ENCODE measurements at places on chromosomes 5 and 9. TPM values are rescaled to one million over a fixed set of nuclear protein-coding genes. Genes with fewer than 3 reads are reported as not detected.

Gene SCGB3A2
- 1.8 TPM for total RNA-seq

- no peak overlapping the region for H3K27ac ChIP-seq
- DNase-seq, result no peak
- no peak overlapping the region for H3K4me3 ChIP-seq
- H3K27me3 ChIP-seq, result no peaks in the 10 kb centered on the region
Observed at GRCh38 chr5:143524338-143524945, 121.0 kb upstream of the NR3C1 start.

Gene IL9
- total RNA-seq, result not detected

Gene FBXL7
- total RNA-seq, result 13.2 TPM

Gene SHOC1
- not detected for total RNA-seq

DNA sequence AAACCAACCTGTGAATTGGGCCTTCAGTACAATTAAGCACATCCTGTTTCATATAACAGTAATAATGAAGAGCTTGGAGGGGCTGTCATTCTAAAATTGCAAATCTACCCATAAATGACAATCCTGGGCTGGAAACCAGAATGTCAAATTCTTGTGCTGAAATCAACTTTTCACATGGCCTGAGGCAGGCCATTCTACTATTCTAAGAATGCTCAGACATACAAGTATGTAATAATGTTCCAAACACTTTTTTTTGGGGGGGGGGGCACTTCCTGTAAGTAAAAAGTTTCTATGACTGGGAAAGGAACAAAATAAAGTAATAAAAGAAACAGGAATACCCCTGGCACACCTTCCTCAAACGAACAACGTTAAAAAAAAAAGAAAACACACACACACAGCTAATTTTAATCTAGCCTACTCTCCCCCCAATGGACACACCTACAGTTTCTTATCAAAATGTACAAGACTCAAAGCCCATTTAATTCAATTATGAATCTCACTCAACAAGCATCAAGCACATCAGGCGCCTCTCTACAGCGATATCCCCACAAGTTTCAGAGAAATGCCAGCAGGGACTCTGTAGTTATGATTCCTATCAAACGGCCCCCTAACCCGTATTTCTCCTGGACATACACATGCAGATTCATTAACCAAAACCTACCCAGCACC is 1.4 kb downstream of the ETF1 start:
- no peak overlapping the region for H3K27ac ChIP-seq
- H3K36me3 ChIP-seq, result peaks cover 40% of the 10 kb centered on the region
- no peak for DNase-seq
- H3K4me3 ChIP-seq, result peak overlapping the region; percentile 94
- no peaks in the 10 kb centered on the region for H3K27me3 ChIP-seq

DNA sequence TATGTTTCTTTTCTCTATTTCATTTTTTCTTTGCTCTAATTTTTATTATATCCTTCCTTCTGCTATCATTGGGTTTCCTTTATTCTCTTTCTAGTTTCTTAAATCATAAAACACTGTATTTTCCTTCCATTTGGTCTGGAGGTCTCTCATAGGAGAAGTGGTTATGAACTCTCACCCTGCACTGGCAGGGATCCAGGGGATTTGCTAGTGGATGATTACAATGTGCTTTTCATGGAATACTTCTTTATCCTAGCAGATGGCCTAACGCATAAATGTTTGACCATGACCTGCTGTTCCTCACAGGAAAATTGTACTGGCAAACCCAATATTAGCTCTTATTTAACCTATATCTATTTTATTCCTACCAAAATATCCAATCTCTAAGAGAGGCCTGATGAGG is 31.5 kb upstream of the SGCD start:
- H3K4me1 ChIP-seq, result no peaks in the 10 kb centered on the region
- H3K4me3 ChIP-seq, result no peak overlapping the region
- no peaks in the 10 kb centered on the region for H3K36me3 ChIP-seq
- DNase-seq, result no peak
- no peaks in the 10 kb centered on the region for H3K27me3 ChIP-seq

Gene ATP10B
- 0.23 TPM for total RNA-seq

GRCh38 chr5:73032635-73033034 is 76.8 kb downstream of the FCHO2 start:
- H3K36me3 ChIP-seq, result no peaks in the 10 kb centered on the region
- H3K4me1 ChIP-seq, result peaks cover 2% of the 10 kb centered on the region
- no peaks in the 10 kb centered on the region for H3K27me3 ChIP-seq
- H3K27ac ChIP-seq, result no peak overlapping the region

- no peak for DNase-seq
- no peaks in the 10 kb centered on the region for H3K36me3 ChIP-seq
- no peak overlapping the region for H3K27ac ChIP-seq
- H3K4me1 ChIP-seq, result no peaks in the 10 kb centered on the region
- no peaks in the 10 kb centered on the region for H3K27me3 ChIP-seq
- no peak overlapping the region for H3K4me3 ChIP-seq
Observed at GRCh38 chr9:76877961-76878360, 28.0 kb downstream of the PRUNE2 start.

DNA sequence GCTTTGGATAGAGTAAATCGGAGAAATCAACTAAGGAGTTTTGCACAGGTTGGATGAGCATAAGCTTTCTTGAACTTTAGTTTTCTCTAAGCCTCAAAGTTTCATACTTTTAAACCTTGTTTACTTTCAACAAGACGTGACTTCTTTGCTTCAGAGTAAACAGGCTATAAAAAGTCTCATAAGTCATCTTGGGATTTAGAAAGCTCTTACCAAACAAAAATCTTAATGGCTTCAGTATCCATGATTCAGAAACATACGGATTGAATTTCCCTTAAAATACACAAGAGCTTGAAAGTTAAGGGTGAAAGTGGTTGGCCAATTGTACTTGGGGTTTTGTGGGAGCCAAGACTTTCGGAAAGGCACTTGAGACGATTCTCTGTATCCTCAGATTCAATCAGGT is 270.9 kb upstream of the ANKH start:
- no peak overlapping the region for H3K27ac ChIP-seq
- no peak overlapping the region for H3K4me3 ChIP-seq
- H3K36me3 ChIP-seq, result no peaks in the 10 kb centered on the region
- no peaks in the 10 kb centered on the region for H3K4me1 ChIP-seq
- DNase-seq, result no peak
- no peaks in the 10 kb centered on the region for H3K27me3 ChIP-seq

DNA sequence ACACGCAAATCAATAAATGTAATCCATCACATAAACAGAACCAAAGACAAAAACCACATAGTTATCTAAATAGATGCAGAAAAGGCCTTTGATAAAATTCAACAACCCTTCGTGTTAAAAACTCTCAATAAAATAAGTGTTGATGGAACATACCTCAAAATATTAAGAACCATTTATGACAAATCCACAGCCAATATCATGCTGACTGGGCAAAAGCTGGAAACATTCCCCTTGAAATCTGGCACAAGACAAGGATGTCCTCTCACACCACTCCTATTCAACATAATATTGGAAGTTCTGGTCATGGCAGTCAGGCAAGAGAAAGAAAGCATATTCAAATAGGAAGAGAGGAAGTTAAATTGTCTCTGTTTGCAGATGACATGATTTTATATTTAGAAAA is 1946.3 kb upstream of the CDH9 start:
- no peak overlapping the region for H3K4me3 ChIP-seq
- no peaks in the 10 kb centered on the region for H3K27me3 ChIP-seq
- no peak for DNase-seq
- H3K27ac ChIP-seq, result no peak overlapping the region
- no peaks in the 10 kb centered on the region for H3K36me3 ChIP-seq
- H3K4me1 ChIP-seq, result no peaks in the 10 kb centered on the region

DNA sequence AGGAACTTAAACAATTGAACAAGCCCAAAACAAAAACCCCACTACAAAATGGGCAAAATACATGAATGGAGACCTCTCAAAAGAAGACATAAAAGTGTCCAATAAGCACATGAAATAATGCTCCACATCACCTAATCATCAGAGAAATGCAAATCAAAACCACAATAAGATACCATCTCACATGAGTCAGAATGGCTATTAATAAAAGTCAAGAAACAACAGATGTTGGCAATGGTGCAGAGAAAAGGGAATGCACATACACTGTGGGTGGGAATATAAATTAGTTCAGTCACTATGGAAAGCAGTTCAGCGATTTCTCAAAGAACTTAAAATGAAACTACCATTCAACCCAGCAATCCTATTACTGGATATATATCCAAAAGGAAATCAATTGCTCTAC is 337.4 kb upstream of the GRIA1 start:
- peaks cover 8% of the 10 kb centered on the region for H3K4me1 ChIP-seq
- no peak for DNase-seq
- H3K27me3 ChIP-seq, result no peaks in the 10 kb centered on the region
- no peak overlapping the region for H3K27ac ChIP-seq

Gene MYMK
- not detected for total RNA-seq

Gene PCDHA3
- 2.9 TPM for total RNA-seq

Gene SLC2A6
- 17.7 TPM for total RNA-seq

DNA sequence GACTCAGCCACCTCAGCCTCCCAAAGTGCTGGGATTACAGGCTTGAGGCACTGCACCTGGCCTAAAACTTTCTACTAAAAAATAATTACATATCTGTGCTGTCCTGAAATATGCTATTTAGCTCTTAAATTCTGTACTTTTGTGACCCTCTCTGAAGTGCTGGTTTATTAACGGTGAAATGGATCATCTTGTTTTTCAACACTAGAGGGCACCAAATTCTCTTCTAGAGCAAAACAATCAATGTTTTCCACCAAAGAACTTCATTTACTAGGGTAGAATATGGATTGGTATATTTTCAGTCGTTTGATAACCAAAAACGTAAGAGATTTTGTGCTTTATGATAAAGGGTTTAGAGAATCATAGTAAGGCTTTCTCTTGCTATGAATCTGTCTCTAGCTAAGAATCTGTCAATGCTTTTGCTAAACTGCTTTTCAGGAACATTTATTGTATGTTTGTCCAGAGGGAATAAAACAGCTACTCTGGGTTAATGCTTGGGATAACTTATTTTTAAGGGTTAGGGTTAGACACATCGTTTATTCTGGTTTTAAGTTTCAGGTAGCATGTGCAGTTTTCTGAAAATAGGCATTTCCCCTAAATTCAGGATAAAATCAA is 63.6 kb downstream of the RNF180 start:
- DNase-seq, result no peak
- H3K27me3 ChIP-seq, result peaks cover 27% of the 10 kb centered on the region
- H3K27ac ChIP-seq, result no peak overlapping the region
- H3K36me3 ChIP-seq, result no peaks in the 10 kb centered on the region
- H3K4me3 ChIP-seq, result no peak overlapping the region

- no peaks in the 10 kb centered on the region for H3K27me3 ChIP-seq
- peak overlapping the region; percentile 57 for H3K27ac ChIP-seq
- peaks cover 6% of the 10 kb centered on the region for H3K4me1 ChIP-seq
- no peak overlapping the region for H3K4me3 ChIP-seq
- no peaks in the 10 kb centered on the region for H3K36me3 ChIP-seq
Observed at GRCh38 chr5:56123531-56124243, 109.4 kb downstream of the ANKRD55 start.

Gene PRKAA1
- 44.3 TPM for total RNA-seq

- peaks cover 40% of the 10 kb centered on the region for H3K36me3 ChIP-seq
- peak overlapping the region; percentile 11 for H3K4me3 ChIP-seq
- H3K4me1 ChIP-seq, result no peaks in the 10 kb centered on the region
- no peak for DNase-seq
Observed at GRCh38 chr5:32426440-32427151, 17.9 kb downstream of the ZFR start.

Gene TAF1L
- not detected for total RNA-seq

Gene PCDHGA12
- total RNA-seq, result 1.2 TPM

DNA sequence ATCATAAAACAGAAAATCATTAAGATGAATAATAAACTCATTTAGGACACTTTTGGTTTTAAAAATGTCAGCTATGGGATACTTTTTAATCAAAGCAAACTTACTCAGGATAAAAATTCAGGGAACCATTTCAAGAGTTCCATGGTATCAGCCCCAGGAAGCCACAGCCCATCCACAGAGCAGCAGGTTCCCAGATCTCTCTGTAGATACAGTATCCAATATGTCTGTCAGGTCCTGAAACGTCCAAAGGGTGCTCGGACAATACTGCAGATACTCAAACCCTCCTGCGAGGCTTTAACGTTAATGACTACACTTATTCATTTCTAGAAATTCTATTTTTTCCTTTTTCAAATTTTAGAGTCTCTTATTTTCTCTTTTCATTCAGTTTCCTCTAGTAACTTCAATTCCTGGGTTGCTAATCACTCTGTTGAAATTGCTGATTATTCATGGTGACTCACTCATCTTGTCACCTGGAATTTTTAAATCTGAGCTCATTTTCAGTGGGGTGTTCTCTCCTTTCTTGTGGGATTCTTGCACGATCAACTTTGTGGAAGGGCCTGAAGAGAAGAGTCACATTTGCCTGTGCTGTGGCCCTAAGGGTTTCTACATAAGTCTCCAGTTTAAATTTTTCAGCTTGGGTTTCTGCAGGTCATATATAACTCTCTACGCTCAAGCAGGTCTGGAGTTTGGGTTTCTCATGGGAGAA is 435.8 kb downstream of the CTNND2 start:
- H3K27ac ChIP-seq, result no peak overlapping the region
- H3K27me3 ChIP-seq, result no peaks in the 10 kb centered on the region
- H3K4me1 ChIP-seq, result no peaks in the 10 kb centered on the region
- H3K36me3 ChIP-seq, result no peaks in the 10 kb centered on the region
- H3K4me3 ChIP-seq, result no peak overlapping the region

Gene ROR2
- total RNA-seq, result 142 TPM

Gene PHF24
- 2.7 TPM for total RNA-seq

- no peaks in the 10 kb centered on the region for H3K4me1 ChIP-seq
- H3K27me3 ChIP-seq, result no peaks in the 10 kb centered on the region
- no peak overlapping the region for H3K27ac ChIP-seq
- H3K36me3 ChIP-seq, result no peaks in the 10 kb centered on the region
- DNase-seq, result peak; percentile 54
Observed at GRCh38 chr5:67817652-67818051, 397.9 kb upstream of the PIK3R1 start.

- H3K4me1 ChIP-seq, result no peaks in the 10 kb centered on the region
- H3K27ac ChIP-seq, result no peak overlapping the region
- no peak overlapping the region for H3K4me3 ChIP-seq
- DNase-seq, result no peak
- peaks cover 76% of the 10 kb centered on the region for H3K27me3 ChIP-seq
Observed at GRCh38 chr5:88888291-88888690, 5.3 kb upstream of the MEF2C start.

DNA sequence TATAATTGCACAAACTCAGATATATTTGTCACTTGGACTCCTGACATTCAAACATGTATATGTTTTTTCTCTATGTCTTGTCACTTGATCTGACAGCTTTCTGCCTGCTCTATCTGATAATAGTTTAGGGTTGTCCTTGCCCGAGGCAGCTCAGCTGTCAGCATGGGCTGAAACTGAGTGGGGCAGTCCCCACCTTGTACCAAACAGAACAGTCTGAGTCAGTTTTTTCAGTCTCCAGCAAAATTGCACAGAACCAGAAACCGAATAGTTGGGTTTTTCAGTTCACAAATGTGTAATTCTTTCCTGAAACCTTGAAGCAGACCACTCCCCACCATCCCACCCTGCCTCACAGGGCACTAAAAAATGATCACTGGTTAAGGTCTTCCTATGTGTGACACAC is 9.5 kb upstream of the HAND1 start:
- no peak overlapping the region for H3K4me3 ChIP-seq
- H3K27me3 ChIP-seq, result peaks cover 69% of the 10 kb centered on the region
- DNase-seq, result peak; percentile 24
- no peaks in the 10 kb centered on the region for H3K36me3 ChIP-seq
- peaks cover 3% of the 10 kb centered on the region for H3K4me1 ChIP-seq

GRCh38 chr5:59799668-59800346 is 93.7 kb downstream of the PDE4D start:
- no peak overlapping the region for H3K27ac ChIP-seq
- no peaks in the 10 kb centered on the region for H3K4me1 ChIP-seq
- no peaks in the 10 kb centered on the region for H3K27me3 ChIP-seq
- no peaks in the 10 kb centered on the region for H3K36me3 ChIP-seq
- H3K4me3 ChIP-seq, result no peak overlapping the region

Data from endodermal cell (in vitro differentiated cells).